ENCODE measurements at places on chromosomes 5 and 9.

- no peak for DNase-seq
Measured at GRCh38 chr5:41925555-41925951, 472 bp downstream of the FBXO4 start.

GRCh38 chr9:137486141-137486490 is 27.0 kb upstream of the NSMF start:
- DNase-seq = no peak

DNA sequence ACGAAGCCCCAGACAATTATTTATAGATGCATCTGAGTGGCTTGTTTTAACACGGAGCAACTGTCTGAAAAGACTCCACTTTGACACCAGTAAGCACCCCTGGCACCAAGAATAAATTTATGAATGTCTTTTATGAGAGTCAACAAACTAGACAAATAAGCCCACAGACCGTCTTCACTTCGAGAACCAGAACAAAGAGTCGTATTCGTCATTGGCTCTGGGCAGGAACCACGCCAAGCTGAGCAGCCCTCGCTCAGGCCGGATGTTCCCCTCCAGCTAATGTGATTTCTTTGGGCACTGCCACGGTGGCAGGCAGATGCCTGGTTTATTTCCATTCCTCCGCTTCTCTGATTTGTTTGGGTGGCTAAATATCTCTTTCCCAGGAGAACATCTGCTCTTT is 91.9 kb upstream of the STC2 start:
- DNase-seq = no peak

DNA sequence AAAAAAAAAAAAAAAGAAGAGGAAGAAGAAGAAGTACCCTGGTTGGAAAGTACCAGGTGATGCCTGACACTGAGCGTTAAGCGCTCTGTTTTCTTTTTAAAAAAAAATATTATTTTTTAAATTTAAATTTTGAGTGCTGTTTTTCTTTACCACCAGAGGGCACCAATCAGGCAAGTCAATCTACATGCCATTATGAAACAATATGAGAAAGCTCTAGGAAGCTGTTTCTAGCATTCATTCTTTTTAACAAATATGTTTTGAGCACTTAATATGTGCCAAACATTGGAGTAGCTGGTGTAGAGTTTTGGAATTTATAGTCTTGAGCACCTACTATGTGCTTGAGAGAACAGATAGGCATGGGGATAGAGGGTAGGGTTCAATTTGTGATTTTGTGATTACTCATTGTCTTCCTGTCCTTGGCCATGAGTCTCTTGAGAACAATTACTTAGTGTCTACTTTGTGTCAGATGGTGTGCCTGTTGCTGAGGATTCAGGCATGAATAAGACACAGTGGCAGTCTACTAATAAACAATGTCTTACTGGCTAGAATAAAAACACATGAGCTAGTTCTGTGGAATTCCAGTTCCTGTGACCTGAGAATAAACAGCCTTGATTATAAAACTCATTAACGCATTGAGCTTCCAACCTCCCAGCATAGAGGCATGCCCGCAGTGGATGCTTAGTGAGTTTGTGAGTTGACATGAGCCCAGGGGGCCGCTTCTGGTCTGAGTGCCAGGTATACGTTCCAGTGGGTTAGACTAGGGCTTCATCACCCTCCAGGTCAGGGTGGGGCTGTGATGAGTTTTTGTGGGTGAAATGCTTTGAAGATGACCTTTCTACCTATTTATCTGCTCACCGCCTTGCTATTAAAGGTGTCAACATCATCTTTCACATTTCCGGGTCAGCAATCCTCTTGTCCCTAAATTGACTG is 3.0 kb upstream of the UBE2R2 start:
- no peak for DNase-seq

DNA sequence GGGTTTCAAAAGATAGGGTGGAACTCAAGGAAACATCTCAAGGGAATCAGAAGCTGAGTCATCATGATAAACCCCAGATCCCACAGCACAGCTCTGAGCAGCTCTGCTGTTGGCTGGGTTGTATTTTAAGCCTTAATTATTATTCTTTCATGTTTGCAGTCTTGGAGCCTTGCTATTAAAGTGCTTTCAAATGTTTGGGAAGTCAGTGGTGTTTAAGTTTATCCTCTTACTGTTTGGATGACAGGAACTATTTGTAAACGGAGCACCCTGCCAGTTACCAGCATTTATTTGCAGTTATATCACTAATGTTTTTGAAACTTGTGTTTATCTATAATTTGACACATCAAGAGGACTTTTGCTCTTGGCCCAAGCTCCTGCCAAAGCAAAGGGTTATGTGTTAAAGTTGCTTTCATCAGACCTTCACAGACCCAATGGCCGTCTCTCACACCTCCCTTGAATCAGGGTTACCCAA is 141.1 kb upstream of the SPDL1 start:
- no peak for DNase-seq

DNA sequence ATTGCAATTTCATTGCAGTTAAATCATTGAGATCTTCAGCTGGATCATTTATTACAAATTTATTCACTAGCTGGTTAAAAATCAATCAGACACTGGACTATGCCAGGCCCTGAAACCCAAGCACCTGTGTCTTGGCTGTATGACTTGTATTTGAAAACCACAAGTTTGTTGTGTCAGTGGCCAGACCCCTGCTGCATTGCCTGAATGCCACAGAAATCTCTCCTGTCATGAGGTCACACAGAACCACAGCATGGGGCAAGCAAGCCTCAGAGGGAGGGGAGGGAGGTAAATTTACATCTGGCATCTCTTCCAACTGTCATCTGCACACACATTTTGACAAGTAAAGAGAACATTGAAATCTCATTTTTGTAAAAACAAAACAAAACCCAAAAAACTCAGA is 90.0 kb downstream of the ARRDC3 start:
- DNase-seq = peak; percentile 66

- no peak for DNase-seq
Measured at GRCh38 chr9:121627427-121627826, 24.0 kb upstream of the DAB2IP start.

- DNase-seq = peak; percentile 36
Measured at GRCh38 chr9:3756071-3756470, 230.3 kb upstream of the RFX3 start.

GRCh38 chr5:113572716-113573115 is 59.2 kb downstream of the YTHDC2 start:
- DNase-seq = no peak

DNA sequence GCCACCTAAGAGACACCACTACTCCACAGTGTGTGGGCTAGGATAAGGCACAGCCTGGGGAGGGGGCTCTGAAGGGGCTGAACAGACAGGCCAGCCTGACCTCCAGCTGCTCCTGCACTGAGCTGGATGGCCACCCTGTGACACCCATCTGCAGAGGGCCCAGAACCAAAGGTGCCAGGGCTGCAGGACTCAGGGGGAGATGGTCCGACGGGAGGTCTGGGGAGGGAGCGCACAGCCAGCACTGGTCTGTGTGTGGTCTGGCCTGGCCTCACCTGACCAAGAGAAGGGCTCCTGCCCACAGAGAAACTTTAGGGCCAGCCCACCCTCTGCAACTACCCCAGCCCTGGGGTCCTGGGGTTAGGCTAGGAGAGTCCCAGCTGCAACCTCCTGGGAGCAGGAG is 789 bp downstream of the LTC4S start:
- no peak for DNase-seq

DNA sequence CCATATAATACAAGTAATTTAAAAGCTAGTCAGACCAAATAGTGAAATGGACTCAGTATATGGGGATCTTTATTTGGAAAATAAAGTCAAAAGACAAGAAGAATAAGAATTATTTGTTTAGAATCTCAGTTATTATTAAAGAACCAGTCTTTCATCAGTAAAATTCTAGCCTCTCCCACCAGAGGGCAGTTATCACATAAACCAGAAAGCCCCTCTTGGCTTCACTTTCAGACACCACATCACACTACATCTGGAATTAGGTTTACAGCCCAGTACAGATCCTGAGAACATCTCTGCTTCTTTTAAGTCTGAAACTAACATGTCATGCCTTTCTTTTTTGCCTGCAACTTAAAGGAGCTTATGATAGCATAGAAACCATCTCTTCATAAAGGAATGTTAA is 12.2 kb upstream of the HSPB3 start:
- no peak for DNase-seq

- DNase-seq = peak; percentile 36
Measured at GRCh38 chr9:91101611-91102168, 260.0 kb downstream of the AUH start.

- no peak for DNase-seq
Measured at GRCh38 chr9:69215774-69216485, 41.9 kb downstream of the TJP2 start.

- DNase-seq = no peak
Measured at GRCh38 chr9:31520301-31521085, 864.0 kb upstream of the ACO1 start.

GRCh38 chr9:4050916-4051315 is 249.0 kb downstream of the GLIS3 start:
- no peak for DNase-seq

DNA sequence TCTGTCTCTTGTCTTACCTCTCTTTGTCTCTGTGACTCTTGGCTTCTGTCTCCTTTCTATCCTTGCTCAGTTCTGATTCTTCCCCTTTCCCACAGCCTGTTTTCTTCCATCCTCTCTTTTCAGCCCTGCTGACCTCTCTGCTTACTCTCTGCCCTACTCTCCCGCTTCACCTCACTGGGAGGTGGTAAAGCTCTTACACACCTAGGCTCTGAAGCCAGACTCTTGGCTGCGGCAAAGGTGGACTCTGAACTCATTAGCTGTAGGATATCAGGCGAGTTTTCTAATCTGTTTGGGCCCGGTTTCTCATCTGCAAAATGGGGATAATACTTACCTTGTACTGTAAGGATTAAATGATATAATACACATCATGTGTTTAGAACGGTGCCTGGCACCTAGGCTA is 11.1 kb downstream of the PCDH1 start:
- DNase-seq = no peak

DNA sequence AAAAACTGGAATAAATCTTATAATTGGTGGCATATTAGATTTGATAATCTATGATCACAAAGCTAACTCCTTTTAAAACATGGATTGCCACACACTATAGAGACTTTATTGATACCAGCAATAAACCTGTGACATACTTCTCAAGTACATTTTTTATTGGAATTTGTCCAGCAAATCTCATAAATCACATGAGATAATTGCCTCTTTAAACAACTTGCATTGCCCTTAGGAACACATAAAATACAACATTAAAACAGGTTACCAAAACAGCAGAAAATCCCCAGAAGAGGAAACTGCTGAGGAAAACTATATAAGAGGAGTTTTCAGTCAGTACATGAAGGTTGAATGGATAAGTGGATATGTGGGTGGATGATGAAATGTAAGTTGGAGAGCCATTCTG is 124.6 kb downstream of the SNCAIP start:
- no peak for DNase-seq

- DNase-seq = no peak
Measured at GRCh38 chr5:74761241-74761640, 5.7 kb downstream of the GFM2 start.

DNA sequence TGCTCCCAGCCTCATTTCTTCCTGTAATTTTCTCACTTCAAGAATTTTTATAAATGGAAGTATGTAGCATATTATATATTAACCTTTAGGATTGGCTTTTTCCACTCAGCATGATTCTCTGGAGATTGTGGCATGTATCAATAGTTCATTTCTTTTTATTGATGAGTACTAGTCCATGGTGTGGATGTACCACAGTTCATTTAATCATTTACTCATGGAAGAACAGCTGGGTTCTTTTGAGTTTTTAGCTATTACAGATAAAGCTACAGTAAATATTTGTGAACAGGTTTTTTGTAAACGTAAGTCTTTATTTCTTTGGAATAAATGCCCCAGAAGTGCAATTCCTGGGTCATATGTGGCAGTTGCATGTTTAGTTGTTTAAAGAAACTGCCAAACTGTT is 76.1 kb downstream of the UHRF2 start:
- no peak for DNase-seq

- peak; percentile 77 for DNase-seq
Measured at GRCh38 chr9:88310310-88310980, 77.8 kb upstream of the SPIN1 start.

DNA sequence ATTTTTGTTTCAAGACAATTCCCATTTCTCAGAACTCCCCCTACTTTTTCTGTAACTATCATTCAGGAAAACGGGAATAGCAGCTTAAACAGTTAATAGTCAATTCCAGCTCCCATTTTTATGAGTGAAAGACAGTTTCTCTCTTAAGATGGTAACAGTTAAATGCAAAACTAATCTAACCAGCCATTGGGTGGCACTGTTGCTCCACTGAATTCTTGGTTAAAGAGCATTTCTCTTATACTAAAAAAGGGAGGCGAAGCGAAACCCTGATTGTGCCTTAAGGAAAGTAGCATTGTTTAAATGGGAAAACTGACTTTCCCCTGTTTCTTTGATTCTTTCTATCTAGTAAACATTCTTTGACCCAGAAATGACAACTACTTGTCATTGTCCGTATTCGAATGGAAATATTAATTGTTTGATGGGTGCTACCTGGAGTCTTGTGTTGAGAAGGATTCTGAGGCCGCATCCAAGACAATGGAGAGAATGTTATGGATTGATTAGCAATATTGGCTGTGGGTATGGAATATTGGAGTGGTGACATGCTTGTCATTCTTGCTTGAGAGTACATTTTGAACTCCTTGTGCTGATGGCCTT is 507.8 kb downstream of the MAT2B start:
- peak; percentile 50 for DNase-seq

GRCh38 chr5:11483630-11484029 is 420.6 kb downstream of the CTNND2 start:
- no peak for DNase-seq

DNA sequence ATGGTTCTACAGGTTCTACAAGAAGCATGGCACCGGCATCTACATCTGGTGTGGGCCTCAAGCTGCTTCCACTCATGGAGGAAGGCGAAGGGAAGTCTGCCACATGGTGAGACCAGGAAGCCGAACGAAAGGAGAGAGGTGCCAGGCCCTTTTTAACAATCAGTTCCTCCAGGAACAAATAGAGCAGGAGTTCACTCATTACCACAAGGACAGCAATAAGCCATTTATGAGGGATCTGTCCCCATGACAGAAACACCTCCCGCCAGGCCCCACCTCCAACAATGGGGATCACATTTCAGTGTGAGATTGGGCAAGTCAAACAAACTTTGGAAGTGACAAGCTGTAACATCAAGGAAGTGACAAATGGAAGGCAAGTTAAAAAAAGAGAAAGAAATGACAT is 95.5 kb upstream of the PTPN3 start:
- no peak for DNase-seq

- DNase-seq = peak; percentile 47
Measured at GRCh38 chr5:81020478-81021167, 60.5 kb downstream of the RASGRF2 start.

GRCh38 chr9:87256973-87257372 is 240.7 kb upstream of the DAPK1 start:
- no peak for DNase-seq

All from ELF-1 (cell line).